HS-5 (cell line): ENCODE measurements at places on chromosomes 7 and 10.

DNA sequence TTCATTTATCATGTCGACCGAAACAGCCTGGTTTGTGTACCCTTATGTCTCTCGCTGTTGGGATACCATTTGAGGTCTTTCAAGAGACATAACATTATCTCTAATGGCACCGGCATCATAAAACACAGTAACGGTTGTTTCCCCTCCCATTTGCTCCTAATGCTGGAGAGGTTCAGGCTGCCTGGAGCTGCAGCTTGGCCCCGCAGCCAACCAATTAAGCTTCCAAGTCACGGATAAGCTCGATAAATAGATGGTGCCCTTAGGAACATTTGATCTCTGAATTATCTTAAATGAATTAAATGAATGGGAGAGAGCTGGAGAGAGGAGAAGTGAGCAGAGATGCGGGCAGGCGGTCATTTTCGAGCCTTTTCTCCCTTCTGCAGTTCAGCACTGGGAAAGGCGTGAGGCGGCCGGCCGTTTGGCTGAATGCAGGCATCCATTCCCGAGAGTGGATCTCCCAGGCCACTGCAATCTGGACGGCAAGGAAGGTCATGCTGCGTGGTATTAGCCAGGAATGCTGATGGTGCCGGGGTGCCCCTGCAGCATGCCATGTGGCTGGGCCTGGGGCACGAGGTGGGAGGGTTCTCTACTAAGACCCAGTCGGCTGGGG, 12.6 kb downstream of the CPA4 start:
- no peak for DNase-seq

DNA sequence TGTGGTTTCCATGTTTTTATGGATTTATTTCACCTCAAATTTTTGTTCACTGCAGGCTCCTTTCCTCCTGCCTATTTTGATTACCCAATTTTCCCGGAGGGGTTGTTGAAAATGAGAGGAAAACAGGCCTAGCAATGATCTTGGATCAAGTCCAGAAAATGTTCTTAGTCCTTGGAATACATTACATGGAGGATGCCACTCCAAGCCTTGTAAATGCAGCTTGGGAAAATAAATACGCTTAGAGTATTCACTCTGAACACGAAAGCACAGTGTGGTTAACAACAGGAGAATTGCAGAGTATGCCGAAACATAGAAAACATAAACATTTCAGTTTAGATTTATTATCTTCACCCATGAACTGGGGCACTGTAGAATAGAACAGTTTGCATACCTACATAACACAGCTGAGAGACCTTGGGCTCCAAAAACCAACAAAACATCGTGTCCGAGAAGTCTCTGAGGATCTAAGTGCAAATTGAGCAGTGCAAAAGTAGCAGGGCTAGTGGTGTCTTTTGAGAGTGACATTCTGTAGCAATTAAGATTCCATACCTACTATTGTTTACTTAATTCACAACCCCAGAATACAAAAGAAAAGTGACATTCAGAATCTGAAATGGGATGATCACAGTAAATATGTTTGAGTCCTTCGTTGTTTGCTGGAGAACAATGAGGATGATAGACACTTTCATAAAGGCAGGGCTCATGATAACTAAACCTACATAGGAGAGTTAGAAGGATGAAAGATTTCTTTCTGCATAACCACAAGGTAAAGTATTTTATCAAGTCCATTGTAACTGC, 7.6 kb upstream of the CD36 start:
- no peak for DNase-seq

DNA sequence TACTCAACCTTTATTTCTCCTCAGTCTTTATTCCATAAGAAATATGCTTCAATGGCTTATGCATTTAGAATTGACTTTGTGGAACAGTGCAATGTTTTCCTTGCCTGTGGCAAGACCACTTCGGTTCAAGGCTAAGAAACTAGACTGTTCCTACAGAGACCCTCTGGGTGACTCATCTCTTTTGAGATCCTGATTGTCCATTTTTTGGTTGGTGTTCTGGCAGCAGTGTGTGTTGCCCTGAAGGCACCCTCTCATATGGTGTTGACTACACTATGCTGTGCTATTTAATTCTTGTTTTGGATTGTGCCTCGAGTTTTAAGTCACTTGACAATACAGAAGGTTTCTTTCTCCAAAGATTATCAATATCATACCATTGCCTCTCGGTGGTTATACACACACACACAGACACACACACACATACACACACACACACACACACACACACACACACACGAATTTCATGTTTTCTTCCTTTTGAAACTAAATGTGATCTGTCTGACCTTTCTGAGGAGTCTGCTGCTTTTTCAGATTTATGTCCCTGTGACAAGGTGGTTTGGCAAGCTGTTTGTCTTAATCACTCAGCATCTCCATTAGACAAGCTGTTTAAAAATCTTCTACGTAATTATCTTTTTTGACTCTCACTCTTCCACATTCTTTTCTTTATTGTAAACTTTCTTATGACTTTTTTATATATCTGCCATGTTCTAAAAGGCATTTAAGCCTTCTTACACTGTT, 187.2 kb downstream of the VTI1A start:
- DNase-seq = no peak

DNA sequence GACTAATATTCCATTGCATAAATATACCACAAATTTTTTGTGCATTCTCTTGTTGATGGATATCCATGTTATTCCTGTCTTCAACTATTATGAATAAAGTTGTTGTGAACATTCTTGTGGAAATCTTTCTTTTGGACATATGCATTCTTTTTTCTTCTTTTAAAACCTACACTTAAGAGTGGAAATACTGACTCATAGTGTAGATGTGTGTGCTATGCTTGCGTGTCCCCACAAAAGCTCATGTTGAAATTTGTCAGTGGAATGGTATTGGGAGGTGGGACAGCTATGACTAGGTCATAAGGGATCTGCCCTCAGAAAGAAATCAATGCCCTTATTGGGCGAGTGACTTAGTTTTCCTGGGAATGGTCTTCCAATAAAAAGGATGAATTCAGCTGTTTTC, 203.6 kb upstream of the PRSS58 start:
- DNase-seq = peak; percentile 86

GRCh38 chr7:76008156-76008687, 13.8 kb upstream of the TMEM120A start:
- DNase-seq = no peak

GRCh38 chr10:94299417-94299816, 63.3 kb downstream of the NOC3L start:
- peak; percentile 51 for DNase-seq

DNA sequence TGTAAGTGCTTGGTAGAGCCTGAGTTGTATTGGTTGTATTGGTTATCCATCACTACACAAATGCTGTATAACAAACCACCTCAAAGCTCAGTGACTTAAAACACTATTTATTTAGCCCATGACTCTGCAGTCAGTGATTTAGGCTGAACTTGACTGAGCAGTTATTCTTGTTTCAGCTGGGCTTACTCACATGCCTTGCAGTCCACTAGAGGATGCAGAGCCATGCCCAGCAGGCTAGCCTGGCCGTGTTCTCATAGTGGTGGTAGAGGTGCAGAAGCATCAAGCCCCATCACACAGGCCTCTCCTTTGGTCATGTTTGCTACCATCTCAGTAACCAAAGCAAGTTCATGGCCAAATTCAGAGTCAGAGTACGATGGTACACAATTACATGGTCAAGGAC, 43.9 kb downstream of the LUC7L2 start:
- no peak for DNase-seq

- no peak for DNase-seq
Measured at GRCh38 chr7:44062180-44062902, 3.0 kb downstream of the PGAM2 start.

GRCh38 chr7:27900006-27900405, 160.0 kb downstream of the TAX1BP1 start:
- no peak for DNase-seq

DNA sequence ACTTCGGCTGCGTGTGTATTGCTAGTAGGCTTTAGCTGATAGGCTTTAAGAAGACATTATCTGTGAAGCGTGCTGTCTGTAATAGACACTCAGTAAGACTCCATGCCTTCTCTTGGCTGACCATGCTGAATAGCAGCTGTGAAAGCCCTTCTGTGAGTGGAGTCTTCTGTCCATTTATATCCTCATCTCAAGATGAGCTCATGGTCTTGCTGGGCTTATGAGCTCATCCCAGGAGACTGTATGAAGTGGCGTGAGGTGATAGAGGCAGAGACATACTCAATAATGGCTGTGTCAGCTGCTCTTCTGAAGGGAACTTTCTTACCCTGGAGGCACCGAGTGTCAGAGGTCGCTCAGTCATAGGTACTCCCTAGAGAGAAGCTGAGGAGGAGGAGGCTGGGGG, 111.5 kb downstream of the SH2D4B start:
- DNase-seq = no peak

DNA sequence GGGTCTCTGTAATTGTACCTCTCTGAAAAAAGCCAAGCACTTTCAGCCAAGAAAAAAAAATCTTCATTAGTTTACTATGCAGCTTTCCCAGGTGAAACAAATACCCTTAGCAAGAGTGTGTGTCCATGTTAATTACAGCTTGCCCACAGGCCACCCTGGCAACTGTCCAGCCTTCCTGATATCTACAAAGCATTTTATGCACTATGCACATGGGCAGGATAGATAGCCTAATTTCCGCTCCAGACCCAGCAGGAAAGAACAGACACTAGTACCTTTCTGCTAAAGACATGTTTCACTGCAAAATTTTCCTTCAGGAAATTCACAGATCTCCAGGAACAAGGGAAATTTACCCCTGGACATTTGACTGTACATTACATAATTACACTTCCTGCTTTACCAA, 24.4 kb downstream of the CACNA2D1 start:
- no peak for DNase-seq

GRCh38 chr7:47792521-47793121, 155.6 kb downstream of the PKD1L1 start:
- DNase-seq = no peak

DNA sequence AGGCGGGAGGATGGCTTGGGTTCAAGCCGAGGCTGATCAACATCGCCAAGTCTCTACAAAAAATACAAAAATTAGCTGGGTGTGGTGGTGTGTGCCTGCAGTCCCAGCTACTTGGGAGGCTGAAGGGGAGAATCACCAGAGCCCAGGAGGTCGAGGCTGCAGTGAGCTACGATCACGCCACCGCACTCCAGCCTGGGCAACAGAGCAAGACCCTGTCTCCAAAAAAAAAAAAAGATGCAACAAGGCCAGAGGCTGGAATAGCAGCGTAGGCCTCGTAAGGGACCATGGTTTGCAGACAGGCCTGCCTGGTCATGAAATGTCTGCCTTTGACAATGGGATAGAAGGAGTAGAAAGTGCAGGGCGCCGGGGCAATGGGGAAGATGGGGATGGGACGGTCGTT, 20.0 kb downstream of the PAPOLB start:
- no peak for DNase-seq

- no peak for DNase-seq
Measured at GRCh38 chr10:60940446-60940845, 3.5 kb downstream of the RHOBTB1 start.

- DNase-seq = no peak
Measured at GRCh38 chr10:34397324-34397723, 417.8 kb downstream of the PARD3 start.

- no peak for DNase-seq
Measured at GRCh38 chr10:105592468-105592867, 951.4 kb downstream of the SORCS3 start.

DNA sequence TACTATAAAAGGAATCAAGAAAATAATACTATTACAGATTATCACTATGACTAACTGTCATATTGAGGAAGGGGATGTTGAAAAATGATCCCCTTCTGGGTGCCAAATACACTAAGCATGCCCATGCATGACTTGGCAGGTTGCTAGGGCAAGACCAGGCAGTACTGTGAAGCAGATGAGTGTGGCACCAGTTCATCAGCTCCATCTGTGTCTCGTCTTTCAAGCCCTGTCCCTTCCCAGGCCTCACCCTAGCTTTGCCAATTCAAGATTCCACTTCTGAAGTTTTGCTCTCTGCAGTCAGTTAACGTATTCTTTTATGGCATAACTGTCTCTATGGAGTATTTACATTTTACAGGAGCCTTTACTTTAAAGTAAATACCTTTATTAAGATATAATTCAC, 135.6 kb upstream of the HPS1 start:
- DNase-seq = no peak

GRCh38 chr7:135924302-135924701, 52.9 kb downstream of the MTPN start:
- no peak for DNase-seq
